Pancreas (tissue), 10 donors: ENCODE measurements at places on chromosomes 4 and X.
A peak's percentile ranks its signal among the peaks of the same experiment; 100 is the strongest.

- H3K4me1 ChIP-seq: no peaks in the 10 kb centered on the region
- DNase-seq: no peak
- H3K36me3 ChIP-seq: no peaks in the 10 kb centered on the region
- no peak overlapping the region for H3K4me3 ChIP-seq
Observed at GRCh38 chr4:43999669-44000068, 448.9 kb downstream of the KCTD8 start.

GRCh38 chr4:84803720-84804119, 162.8 kb downstream of the WDFY3 start:
- H3K4me3 ChIP-seq: no peak overlapping the region
- peaks cover 6% of the 10 kb centered on the region for H3K36me3 ChIP-seq
- no peak for DNase-seq
- no peaks in the 10 kb centered on the region for H3K27me3 ChIP-seq

GRCh38 chrX:97538745-97539144, 655.0 kb downstream of the RPA4 start:
- H3K27ac ChIP-seq: no peak overlapping the region
- no peaks in the 10 kb centered on the region for H3K27me3 ChIP-seq
- no peaks in the 10 kb centered on the region for H3K36me3 ChIP-seq
- DNase-seq: no peak
- H3K4me3 ChIP-seq: no peak overlapping the region
- no peaks in the 10 kb centered on the region for H3K4me1 ChIP-seq

DNA sequence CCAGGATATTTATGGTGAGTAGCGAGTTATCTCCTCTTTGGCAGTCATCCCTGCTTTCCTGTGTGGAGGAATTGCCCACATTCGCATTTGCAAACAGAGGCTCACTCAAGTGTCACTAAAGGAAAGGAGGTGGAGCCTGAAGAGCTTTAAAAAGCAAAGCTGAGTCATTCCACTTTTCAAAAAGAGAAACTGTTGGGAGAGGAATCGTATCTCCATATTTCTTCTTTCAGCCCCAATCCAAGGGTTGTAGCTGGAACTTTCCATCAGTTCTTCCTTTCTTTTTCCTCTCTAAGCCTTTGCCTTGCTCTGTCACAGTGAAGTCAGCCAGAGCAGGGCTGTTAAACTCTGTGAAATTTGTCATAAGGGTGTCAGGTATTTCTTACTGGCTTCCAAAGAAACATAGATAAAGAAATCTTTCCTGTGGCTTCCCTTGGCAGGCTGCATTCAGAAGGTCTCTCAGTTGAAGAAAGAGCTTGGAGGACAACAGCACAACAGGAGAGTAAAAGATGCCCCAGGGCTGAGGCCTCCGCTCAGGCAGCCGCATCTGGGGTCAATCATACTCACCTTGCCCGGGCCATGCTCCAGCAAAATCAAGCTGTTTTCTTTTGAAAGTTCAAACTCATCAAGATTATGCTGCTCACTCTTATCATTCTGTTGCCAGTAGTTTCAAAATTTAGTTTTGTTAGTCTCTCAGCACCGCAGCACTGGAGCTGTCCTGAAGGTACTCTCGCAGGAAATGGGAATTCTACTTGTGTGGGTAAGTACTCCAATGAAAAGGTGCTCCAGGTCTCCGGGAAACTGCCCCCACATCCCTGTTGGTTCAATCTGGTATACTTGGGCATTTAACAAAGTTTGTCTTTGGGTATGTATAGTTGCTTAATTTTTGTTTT, at the start of gene EGF:
TSS of gene EGF (plus strand) at position 178 of the 890 bp plus-strand sequence. CDS start at position 631, 453 bp downstream.
- H3K27ac ChIP-seq: peak within 1 kb of the TSS; percentile 85
- H3K36me3 ChIP-seq: no peaks in the 10 kb centered on the region
- H3K27me3 ChIP-seq: no peaks in the 10 kb centered on the region
- no peak for DNase-seq

- DNase-seq: no peak
- no peak overlapping the region for H3K27ac ChIP-seq
- H3K36me3 ChIP-seq: no peaks in the 10 kb centered on the region
- no peak overlapping the region for H3K4me3 ChIP-seq
- H3K27me3 ChIP-seq: no peaks in the 10 kb centered on the region
Observed at GRCh38 chr4:114281164-114281960, 301.9 kb upstream of the ARSJ start.

- H3K27me3 ChIP-seq: no peaks in the 10 kb centered on the region
- no peak overlapping the region for H3K4me3 ChIP-seq
- DNase-seq: no peak
- no peaks in the 10 kb centered on the region for H3K4me1 ChIP-seq
Observed at GRCh38 chr4:155632310-155632840, 34.3 kb upstream of the GUCY1A1 start.

GRCh38 chr4:15144249-15144966, 142.1 kb downstream of the CPEB2 start:
- H3K36me3 ChIP-seq: no peaks in the 10 kb centered on the region
- H3K27ac ChIP-seq: no peak overlapping the region
- H3K27me3 ChIP-seq: no peaks in the 10 kb centered on the region
